ENCODE measurements at places on chromosomes 6 and 20.
A peak's percentile ranks its signal among the peaks of the same experiment; 100 is the strongest.

DNA sequence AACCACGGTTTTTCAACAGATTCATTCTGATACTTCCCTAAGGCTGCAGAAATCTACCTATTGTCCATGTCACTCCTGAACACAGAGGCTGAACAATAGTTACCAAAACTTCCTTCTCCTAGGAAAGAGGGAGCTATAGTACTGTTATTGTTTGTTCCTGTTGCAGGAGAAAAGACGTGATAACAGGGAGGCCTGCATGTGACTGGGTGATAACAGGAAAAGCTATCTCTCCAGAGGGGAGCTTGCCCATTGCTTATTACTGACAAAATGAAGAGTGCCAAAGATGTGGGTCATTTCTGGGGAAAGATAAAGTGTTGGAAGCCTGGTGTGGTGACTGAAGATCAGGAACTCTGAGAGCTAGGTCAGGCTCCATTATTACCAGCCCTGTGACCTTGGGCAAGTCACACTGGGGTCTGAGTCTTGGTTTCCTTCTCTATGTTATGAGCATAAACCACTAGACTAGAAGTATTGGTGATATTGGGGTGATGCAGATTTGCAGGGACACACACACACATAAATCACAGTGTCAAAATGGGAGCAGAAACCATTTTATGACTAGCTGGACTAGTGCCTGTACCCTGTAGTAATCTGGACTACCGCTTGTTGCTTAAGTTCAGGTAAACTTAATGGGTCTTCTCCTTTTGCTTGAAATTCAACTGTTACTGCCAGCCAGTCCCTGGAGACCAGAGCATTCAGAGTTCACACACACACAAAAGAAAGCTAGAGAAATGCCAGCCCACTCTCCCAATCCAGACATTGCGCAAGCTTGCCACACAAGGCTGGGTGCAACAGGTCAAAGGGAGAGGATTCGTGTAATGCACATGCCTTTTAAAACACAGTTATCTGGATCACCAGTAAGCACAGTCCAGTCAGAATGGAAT lies 136.0 kb upstream of the CNR1 start:
- no peak for DNase-seq

GRCh38 chr6:31356216-31356945 lies 598 bp downstream of the HLA-B start:
- DNase-seq = no peak

DNA sequence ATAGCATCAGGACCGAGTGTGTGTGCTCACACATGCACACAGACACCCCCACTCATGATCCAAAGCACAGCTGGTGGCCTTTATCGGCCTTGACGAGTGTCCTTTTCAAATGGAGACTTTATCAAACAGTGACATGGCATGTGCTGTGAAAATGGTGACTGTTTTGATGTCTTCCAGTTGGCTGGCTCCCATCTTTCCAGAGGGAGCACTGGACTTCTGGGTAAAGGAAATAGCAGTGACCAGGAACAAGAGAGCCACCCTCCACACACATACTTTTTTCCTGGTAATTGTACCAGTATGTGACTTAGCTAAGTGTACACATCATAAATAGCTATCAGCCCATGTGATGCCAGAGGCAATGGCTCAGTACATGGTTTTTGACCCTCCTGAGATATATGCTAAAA lies 52.7 kb downstream of the ZDHHC14 start:
- no peak for DNase-seq

- DNase-seq = no peak
Measured at GRCh38 chr6:17211101-17211500, 70.1 kb upstream of the RBM24 start.

DNA sequence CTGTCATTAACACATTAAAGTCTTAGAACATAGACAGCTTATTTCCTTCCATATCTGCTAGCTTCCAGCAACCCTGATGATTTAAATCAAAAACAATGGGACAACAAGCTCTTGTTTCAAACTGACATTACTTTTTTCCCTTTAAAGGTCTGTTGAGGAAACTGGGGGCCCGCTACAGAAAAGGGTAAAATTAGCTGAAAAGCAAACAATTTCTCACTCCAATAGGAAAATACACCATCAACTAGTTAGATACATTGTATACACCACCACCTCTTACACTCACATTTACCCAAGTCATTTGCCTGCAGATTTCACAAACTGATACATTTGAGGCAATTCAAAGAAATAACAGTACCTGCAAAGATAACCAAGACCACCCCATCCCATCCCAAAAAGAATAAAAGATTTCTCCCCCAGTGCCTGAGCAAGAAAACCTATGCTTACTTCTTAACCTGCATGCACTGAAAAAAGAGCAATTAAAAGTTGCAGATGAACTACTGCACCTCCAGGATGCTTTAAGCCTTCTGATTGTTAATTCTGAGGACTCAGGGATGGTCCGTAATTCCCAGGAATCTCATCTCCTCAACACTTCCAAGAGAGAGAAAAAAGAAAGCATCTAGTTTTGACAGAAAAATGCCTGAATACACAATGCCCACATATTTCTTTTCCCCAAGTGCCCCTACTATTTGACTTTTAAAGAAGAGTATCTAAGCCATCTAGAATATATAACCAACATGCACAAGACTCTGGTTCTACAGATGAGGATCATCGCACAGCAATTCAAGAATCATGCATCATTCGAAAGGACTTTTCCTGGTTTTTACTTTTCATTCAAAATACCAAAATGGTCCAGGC lies 5.6 kb downstream of the ZMYND8 start:
- no peak for DNase-seq

- no peak for DNase-seq
Measured at GRCh38 chr20:4578375-4578774, 143.3 kb upstream of the PRND start.

DNA sequence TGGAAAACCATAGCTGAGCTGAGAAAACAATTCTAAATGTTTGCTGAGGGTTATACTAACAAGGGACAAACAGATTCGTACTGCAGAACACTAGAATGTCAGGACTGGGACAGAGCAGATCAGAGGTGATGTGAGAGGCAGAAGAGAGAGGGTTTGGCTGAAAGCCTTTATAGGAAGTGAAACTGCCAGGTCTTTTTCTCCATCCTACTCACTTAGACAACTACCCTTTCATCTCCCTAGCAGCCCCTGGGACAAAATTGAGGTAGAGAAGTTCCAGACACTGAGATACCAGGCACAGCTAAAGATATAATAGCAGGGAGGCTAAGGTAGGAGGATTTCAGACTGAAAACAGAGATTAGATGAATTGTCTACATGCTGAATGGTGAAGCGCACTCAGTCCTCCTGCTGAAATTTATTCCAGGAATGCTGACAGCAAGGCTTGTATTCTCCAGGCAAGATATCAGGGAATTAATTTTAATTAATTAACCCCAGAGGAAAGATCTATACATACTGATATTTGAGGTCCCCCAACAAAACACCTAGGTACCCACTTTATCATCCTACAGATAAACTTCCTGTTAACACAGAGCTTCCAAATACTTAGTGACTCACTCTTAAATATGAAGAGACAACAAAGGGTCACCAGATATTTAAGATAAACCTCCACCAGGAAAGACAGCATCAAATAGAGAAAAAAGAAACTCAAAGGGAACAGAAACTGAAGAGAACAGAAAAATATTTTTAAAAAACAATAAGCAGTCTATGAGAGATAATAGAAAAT lies 12.6 kb upstream of the EIF2S2 start:
- no peak for DNase-seq

DNA sequence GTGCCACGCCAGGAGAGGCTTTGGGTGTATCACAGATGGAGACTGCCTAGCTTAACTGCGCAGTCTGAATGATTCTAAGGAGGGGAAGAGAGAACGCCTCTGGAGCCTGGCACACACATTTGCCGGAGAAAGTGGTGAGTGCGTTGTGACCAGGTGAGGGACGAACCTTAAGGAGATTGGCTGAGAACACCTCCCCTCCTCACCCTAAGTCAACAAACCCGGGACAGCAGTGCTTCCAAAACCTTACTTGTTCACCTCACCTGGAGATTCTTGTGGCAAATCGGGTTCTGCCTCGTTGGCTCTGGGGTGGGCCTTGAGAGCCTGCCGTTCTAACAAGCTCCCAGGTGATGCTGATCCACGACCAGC lies 9.4 kb downstream of the SYNJ2 start:
- no peak for DNase-seq

DNA sequence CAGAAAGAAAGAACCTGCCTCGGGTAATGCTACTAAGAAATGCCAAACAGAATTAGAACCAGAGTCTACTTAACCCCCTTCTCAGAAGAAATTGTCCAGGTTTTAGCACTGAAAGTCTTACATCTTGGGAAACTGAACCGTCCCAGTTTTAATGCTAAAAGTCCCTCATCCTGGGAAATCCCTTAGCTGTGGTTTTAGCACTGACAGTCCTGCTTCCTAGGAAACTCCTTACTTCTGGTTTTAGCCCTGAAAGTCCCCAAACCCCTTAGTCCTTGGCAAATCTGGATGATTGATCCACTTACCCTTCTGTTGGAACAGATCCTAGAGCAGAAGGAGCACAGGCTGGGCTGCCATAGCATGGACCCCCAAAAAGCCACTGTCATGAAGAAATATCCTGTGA lies 4.8 kb upstream of the TMEM14A start:
- no peak for DNase-seq

- DNase-seq = no peak
Measured at GRCh38 chr20:23415555-23415954, 5.7 kb downstream of the NAPB start.

DNA sequence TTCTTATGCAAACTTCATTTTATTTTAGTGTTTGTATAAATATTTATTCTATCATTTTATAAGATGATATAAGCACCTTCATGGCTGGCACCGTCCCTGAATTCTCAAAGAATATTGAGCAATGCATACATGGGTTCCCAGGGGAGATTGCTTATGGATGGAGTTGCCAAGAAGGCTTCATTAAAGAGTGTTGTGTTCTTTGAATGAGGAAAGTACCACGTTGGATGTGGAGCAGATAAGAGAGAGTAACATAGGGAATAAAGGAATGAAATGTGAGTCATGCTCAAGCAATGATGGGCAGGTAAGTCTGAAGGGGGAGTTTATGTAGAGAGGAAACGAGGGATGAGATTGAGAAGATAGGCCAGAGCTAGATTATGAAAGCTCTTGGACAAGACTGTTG lies 10.3 kb downstream of the DSE start:
- no peak for DNase-seq

DNA sequence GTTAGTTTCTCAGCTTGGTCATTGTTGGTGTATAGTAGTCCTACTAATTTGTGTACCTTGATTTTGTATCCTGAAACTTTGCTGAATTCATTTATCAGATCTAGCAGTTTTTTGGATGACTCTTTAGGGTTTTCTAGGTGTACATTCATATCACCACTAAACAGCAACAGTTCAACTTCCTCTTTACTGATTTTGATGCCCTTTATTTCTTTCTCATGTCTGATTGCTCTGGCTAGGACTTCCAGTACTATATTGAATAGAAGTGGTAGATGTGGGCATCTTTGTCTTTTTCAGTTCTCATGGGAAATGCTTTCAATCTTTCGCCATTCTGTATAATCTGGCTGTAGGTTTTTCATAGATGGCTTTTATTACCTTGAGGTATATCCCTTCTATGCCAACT lies 61.3 kb upstream of the HEY2 start:
- no peak for DNase-seq

DNA sequence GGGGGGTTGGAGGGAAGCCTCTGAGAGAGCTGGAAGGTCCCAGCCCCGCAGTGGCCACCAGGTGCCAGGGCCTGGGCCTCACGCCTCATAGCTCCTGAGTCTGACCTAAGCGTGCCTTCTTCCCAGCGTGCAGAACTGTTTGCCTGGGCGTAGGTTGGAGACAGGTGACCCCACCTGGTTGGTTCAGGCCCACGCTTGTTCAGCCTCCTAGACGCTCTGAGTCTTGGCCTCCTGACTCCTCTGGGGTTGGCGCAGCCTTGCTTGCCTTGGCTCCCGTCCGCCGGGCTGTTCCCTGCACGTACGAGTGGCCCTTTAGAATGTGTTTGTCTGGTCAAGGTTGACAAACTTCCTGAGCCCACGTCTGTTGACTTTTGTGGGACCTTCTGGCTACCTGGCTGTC lies 70.8 kb downstream of the EYA2 start:
- DNase-seq = no peak

DNA sequence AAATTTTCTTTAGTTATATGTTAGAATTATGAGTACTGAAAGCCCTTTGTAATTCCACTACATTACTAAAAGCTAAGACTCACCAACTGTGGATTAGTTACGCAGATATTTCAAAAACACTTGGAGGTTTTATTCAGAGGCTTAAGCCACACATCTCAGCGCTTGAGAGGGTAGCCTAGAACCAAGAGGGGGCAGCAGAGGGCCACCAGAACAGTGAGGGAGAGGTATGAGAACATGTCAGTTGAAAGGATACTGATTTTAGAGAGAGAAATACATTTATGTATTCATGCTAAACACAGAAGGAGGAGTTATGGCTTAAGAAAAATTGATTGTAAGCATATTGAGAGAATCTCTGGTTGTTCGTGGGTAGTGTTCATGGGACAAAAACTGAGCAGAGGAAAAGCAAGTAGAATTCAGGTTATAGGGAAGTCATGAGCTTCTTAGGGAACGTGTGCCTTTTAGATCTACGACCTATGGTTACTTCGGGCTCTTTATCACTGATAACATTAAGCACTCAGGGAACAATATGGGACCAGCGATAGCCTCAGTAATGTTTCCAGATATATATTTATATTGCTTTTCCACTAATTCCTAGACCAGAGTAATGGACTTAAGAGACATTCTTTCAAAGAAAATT lies 20.4 kb upstream of the SERINC1 start:
- peak; percentile 82 for DNase-seq

GRCh38 chr6:78528926-78529325 lies 338.4 kb upstream of the IRAK1BP1 start:
- DNase-seq = no peak

- DNase-seq = no peak
Measured at GRCh38 chr6:166664135-166664534, 37.1 kb upstream of the RPS6KA2 start.

- DNase-seq = peak; percentile 14
Measured at GRCh38 chr6:45586216-45587171, 208.8 kb upstream of the SUPT3H start.

DNA sequence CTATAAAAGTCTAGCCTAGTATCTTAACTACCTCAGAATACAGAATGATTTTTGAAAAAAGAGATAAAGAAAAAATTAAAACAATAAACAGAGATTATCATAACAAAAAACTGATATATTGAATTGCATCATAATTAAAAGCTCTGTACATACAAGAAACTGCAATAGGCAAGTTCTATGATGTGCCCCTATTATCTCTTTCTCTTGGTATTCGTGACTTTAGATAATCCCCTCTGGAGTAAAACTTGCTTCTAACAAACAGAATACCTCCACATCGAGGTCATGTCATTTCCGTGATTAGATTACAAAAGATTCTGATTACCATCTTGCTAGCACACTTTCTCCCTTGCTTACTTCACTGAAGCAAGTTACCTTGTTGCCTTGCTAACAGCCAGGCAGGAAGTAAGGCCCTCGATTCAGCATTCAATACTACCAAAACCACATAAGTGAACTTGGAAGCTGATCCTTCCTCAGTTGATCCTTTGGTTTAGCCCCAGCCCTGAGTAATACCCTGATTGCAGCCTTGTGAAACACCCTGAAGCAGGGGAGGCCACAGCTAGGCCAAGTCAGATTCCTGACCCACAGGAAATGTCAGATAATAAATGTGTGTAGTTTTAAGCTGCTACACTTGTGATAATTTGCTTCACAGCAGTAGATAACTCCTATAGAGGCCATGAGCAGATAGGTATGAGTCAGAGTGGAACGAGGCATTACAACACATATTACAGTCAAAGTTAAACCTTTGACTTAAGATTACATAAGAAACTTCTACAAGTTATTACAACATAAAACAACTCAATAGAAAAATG lies 53.7 kb upstream of the TMX4 start:
- no peak for DNase-seq

Measured in KBM-7 (cell line).